ENCODE measurements at places on chromosomes 3 and 15.

- DNase-seq = no peak
These were observed 3.5 kb upstream of the MEF2A start for GRCh38 chr15:99562238-99562637.

- DNase-seq = no peak
These were observed 276.9 kb downstream of the TLE3 start for GRCh38 chr15:69820819-69821218.

GRCh38 chr3:39189959-39190269, 2.5 kb downstream of the XIRP1 start:
- no peak for DNase-seq

DNA sequence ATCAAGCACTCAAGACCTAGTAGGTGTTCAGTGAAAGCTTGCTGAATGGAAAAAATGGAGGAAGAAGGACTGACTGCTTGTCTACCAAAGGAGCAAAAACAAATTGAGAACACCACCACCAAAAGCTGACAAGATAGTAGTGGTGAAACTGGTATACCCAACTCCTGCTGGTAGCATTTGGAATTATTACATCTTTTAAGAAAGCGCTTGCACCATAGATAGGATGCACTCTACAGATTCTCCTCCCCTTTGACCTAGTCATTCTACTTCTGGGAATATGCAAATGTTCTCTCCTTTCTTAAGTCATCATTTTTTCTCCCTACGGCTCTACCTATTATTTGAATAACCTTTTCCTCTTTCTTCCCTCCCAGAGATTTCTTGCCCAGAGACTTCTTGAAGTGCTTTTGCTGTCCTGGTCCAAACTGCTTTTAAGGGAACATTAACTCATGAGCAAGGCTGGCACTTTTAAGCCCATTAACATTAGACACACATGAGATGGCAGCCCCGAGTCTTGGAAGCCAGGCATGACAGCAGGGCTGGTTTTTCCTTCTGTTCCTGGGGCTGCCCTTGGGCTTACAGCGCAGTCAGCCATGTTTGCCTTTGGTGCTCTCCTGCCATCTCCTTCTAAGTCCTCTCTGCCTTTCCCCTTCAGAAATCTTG, 75.0 kb upstream of the TLE3 start:
- no peak for DNase-seq

DNA sequence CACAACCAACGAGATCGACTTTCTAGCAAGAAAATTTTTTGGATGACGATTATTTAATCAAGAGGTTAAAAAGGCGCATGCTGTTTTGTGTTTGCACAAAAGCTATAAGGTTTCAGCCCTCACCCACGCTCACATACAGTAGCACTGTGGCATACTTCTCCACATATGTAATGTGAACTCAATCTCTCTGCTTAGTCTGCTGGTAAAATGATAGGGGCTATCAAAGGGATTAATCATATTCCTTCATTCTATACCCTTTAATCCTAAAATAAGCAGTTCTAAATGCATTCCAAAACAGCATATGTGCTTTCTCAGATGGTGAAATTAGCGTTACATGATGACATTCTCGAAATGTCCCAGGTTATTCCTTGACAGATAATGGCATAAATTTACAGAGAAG, 196.9 kb upstream of the PRICKLE2 start:
- DNase-seq = no peak

- no peak for DNase-seq
These were observed 160.9 kb downstream of the SLCO3A1 start for GRCh38 chr15:92014281-92015030.

- DNase-seq = no peak
These were observed 103.4 kb downstream of the SLC49A4 start for GRCh38 chr3:122898298-122898697.

GRCh38 chr15:61053401-61053965, 175.6 kb downstream of the RORA start:
- no peak for DNase-seq

DNA sequence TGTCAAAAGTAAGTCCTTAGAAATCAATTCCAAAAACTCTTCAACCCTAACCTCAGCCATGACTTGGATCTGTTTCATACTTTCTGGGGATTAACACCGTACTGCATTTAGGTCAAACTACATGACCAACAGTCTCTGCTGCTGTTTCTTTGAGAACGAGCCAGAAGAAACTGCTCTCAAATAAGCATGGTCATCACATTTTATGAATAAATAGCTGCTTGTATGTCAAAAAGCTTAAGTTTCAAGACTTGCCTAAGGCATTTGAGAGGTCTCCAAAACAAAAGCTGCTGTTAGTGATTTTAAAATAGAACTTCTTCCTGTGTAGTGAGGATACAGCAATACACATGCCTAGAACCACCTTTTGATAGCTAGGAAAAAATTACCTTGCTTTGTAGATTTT, 166.3 kb upstream of the CHRM5 start:
- no peak for DNase-seq

DNA sequence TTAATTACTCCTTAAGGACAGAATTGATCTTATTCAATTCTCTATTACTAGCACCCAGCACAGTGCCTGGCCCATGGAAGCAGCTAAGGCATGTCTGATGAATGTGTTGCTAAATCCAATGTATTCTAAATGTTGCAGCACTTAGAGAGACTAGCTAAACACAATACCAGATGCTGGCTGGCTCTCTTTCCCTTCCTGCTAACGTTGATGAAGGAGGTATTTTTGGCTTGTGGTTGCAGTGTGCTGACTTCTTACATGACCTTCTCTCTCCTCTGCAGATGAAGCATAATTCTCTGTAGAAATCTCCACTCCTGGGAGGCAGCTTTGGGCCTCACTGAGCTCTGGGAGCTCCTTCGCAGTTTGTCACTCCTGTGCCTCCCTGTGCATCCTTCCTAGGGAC, 183.6 kb downstream of the PEX5L start:
- DNase-seq = no peak

DNA sequence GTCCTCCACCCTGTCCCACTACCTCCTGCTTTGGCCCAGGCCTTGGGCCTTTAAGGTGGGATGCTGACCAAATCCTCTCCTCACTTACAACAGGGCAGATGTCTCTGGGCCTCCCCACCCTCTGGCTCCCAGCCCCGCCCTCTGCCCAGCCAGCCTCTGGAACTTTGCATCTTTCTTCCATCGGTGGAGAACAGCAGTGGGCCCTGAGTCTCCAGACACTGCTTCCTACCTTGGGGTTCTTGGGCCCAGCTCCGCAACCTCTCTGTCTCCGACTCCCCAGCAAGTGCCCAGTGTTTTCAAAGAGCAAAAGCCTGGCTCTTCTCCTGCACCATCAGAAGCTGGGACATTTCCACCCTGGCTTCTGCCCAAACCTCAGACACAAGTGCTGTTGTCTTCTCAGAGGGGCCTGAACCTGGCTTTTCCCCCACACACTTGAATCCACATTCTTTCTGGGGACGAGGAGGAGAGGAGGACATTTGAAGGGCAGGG, 33.1 kb downstream of the MRAS start:
- no peak for DNase-seq

GRCh38 chr3:172987273-172987672, 153.8 kb downstream of the SPATA16 start:
- DNase-seq = no peak

- no peak for DNase-seq
These were observed 81.9 kb downstream of the EBLN2 start for GRCh38 chr3:73143401-73143800.

DNA sequence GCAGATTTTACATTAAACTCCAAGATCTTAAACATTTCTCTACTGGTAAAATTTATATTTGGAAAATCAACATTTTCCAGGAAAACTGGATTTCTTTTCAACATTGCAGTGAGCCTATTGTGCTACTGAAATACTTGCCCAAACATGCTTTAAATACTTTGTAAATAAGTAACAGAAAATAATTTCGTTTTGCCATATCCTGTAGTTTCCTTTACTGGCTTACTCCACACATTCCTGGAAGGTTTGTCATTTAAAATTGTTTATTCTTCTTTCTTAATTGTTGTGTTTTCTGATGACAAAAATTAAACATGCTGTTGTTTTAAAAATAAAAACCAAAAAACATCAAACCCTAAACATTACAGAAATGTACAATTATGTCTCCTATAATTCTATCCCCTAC, 22.0 kb downstream of the ACAD11 start:
- DNase-seq = no peak

- DNase-seq = no peak
These were observed 143.0 kb upstream of the GALNT15 start for GRCh38 chr3:16031434-16031833.

DNA sequence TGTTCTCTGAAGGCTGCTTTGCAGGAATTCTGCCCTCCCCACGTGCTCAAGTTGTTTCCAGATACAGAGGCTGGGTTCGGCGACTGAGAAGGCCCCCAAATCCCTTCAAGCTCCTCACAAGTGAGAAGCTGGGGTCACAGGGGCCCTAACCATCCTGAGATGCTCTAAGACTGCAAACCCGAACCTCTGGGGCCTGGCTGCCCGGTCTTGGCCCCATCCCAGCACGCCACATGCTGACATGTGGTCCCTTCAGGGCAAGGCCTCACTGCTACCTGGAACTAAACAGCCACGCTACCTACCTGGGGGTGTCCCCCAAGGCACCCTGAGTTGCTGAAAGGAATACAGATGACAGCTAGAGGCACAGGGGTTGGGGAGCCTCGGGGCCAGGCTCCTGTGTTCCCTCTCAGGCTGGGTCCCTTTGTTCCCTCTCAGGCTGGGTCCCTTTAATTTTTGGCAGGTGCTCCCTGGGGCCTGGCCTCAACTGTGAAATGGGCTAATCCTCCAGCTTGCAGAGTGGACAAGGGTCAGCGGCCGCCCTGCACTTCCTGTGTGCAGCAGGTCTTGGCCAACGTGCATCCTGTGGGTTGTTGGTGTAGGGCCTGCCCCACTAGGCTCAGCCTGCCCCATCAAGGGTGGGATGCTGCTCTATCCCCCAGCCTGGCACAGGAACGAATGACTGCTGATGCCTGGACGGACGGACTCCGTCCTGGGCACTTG, 32.5 kb downstream of the KLHL25 start:
- no peak for DNase-seq

GRCh38 chr3:22319446-22319845, 568.4 kb upstream of the ZNF385D start:
- DNase-seq = no peak

- no peak for DNase-seq
These were observed 2.2 kb upstream of the MASP1 start for GRCh38 chr3:187293516-187294430.

DNA sequence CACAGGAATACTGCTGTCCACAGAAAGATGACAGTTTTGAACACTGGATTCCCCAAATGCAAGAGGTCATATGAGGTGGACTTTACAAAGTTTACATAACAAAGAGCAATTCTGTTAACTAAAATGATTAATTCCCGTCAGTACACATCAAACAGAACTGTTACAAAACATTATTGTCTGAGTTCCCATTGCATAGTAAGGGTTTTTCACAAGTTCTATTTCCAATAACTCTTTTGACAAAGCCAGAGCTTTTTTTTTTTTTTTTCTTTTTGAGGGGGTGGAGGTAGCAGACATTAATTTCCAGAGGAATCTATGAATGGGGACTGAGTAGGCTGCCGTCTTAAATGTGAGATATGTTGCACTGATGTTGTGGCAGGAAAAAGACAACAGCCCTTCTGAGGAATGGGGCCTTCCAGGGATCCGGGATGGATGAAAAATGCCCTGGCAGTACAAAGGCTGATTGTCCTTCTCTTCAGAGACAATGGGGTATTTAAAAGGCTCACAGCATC, 178.1 kb upstream of the KBTBD8 start:
- DNase-seq = no peak

DNA sequence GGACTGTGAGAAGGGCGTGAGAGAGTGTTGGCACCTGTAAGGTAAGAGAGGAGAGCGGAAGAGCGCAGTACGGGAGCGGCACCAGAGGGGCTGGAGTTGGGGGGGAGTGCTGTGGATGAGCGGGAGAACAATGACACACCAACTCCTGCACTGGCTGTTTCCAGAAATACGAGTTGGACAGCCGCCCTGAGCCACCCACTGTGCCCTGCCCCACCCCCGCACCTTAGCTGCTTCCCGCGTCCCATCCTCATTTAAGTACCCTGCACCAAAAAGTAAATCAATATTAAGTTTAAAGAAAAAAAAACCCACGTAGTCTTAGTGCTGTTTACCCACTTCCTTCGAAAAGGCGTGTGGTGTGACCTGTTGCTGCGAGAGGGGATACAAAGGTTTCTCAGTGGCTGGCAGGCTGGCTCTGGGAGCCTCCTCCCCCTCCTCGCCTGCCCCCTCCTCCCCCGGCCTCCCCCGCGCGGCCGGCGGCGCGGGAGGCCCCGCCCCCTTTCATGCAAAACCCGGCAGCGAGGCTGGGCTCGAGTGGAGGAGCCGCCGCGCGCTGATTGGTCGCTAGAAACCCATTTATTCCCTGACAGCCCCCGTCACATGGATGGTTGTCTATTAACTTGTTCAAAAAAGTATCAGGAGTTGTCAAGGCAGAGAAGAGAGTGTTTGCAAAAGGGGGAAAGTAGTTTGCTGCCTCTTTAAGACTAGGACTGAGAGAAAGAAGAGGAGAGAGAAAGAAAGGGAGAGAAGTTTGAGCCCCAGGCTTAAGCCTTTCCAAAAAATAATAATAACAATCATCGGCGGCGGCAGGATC, at the start of gene SOX2:
SOX2 (plus strand) TSS at position 601 of the 811 bp plus-strand sequence. CDS start 436 bp downstream, outside the sequence.
- DNase-seq = no peak

DNA sequence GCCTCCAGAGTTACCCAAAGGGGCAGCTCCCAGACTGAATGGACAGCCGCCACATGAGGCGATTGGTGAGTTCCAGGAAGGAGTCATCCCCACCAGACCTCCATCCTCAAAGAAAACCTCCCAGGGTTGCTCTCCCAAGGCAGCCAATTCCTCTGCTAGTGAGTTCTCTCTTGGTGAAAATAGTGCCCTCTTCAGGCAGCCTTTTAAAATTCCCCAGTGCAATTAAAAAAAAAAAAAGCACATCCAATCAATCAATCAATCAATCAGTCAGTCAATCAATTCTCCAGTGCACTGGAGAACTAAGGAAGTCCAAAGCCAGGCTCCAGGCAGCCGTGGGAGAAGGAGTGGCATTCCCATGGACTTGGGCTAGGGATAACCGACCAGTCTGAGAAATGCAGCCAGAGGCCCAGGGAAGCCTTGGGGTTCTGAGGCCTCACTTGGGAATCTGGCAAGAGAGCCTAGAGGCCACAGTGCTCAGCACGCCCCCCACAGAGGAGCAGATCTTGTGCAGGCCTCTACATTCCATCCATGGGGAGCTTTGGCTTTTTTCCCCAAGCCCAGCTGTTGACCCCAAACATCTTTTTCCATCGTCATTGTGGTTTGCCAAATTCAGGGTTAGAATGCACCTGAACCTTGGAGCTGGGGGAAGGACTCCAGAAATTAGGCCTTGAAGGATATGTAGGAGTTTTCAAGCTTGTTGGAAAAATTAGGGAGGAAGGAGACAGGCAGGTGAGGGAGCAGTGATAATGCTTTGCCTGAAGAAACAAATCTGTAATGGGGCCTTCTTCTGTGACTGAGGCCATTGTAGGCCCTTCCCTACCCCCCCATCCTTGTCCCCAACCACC, 4.8 kb downstream of the PAQR5 start:
- DNase-seq = no peak

GRCh38 chr3:85051786-85052185, 93.0 kb downstream of the CADM2 start:
- DNase-seq = no peak

GRCh38 chr15:51558876-51559275, 63.7 kb downstream of the DMXL2 start:
- no peak for DNase-seq

All from activated CD8-positive, alpha-beta memory T cell treated with anti-CD3 and anti-CD28 coated beads for 1 hour (primary cell).